ENCODE measurements at places on chromosomes 11 and 22.

- DNase-seq = no peak
These were observed 41.2 kb upstream of the ANO5 start for GRCh38 chr11:22151649-22152197.

GRCh38 chr11:123228496-123229163 is 33.6 kb upstream of the CLMP start:
- no peak for DNase-seq

GRCh38 chr11:29957431-29957830 is 59.4 kb downstream of the KCNA4 start:
- DNase-seq = no peak

- DNase-seq = no peak
These were observed 167.0 kb downstream of the DSCAML1 start for GRCh38 chr11:117629891-117630538.

- no peak for DNase-seq
These were observed 158.3 kb upstream of the SNX19 start for GRCh38 chr11:131074573-131074972.

- DNase-seq = no peak
These were observed 44.9 kb downstream of the RRAS2 start for GRCh38 chr11:14314127-14314526.

- DNase-seq = no peak
These were observed 46.2 kb downstream of the DEPDC5 start for GRCh38 chr22:31800065-31800464.

DNA sequence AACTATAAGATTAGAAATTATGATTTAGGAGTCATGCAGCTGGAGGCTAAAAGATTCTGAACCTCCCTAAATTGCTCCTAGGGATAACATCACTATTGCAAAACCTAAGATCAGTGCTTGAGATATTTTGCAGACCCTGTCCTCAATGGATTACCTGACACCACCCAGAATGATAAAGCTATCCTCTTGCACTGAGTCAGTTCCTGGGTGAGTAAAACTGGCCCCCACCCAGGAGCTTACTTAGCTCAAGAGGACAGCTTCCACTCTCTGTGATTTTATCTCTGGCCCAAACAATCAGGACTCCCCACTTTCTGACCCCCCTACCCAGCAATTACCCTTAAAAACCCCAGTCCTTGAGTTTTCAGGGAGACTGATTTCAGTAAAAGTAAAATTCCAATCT is 2074.4 kb upstream of the RAG2 start:
- DNase-seq = no peak

DNA sequence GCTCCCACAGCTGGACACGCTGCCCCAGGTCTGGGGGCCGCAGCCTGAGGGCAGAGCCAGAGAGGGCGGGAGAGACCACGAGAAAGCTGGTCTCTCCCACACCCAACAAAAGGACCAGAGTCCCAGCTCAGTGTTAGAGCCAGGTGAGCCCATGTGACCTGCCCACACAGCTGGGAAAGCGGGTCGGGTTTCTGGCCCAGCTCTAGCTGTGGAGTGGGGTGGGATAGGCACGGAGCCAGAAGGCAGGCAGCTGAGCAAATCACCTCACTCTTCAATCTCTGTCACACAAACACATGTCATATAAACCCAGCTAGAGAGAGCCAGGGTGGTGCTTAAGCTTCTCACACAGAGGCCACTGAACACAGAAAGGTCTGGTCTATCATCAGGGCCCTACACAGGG is 7.8 kb upstream of the EIF3D start:
- DNase-seq = no peak

GRCh38 chr11:35838071-35838470 is 105.8 kb upstream of the LDLRAD3 start:
- no peak for DNase-seq

DNA sequence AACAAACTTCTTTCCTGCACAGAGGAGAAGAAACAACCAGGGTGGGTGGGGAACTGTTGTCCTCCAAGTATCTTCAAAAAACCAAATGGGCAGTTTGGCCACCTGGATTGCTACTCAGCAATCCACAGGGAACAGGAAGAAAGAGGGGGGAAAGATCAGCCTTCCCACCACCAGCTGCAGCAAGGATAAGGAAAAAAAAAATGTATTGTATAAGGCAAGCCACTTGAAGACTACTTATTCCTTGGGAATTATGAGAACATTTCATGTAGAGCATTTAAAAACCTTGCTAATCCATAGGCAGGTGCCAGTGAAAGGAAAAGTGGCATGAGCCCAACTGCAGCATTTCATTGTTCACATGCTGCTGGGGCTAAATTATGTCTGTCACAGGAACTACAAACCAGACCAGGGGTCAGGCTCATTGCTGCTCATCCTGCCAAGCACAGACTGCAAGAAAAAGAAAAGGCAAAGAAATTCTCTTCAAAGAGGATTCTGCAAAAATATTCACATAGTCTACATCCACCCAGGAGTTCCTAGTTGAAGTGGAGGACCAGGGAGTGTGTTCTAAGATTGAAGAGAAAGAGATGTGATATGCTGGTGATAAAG is 2.2 kb downstream of the RAB30 start:
- DNase-seq = no peak

GRCh38 chr11:18080451-18080850 is 25.4 kb downstream of the SAAL1 start:
- DNase-seq = no peak

DNA sequence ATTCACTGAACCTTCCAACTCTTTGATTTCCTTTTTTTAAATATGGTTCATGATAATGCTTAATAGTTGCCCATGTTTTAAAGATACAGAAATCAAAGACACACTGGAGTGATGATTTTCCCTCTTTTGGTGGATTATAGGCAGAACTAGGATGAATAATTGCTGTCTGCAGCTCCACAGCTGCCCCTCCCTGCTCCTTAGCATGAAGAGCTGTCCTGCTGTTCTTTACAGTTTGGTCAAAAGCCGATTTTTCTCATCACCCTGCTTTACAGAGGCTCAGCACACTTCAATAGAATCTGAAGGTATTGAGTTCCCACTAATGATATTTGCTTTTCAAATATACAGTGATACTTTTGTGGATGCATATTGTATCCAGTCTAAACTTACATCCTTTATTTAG is 202.6 kb downstream of the AASDHPPT start:
- DNase-seq = no peak

DNA sequence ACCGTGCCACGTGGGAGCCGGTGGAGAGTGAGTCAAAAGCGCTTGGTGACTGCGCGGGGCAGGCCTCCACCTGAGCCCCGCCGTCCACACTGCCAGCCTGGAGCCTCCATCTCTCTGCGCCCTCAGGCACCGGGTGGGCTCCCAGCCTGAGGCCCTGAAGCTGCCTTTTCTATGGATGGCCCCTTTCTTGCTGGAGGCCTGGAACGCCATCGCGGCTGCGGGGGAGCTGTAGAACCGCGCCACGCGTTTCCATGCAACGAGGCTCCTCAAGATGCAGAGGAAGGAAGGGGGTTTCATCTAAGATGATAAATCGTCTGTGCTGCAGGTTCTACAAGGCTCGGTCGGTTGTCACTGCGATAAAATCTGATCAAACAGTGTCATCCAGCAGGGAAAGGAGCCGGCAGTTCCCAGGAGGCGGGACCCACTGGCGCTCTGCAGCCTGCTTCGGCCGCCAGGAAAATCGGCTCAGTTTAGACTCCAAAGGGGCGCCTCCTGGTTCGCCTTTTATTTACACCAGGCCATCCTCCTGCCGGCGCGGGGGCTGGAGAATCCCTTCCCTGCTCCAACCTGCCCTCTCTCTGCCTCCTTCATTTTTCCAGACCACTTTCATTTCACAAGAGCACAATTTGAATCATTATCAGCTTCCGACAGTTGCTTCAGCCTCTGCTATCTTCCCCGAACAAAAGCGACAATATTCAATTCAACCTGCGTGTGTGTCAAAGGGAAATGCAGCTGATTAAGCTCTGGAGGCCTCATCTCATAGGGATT is 624.4 kb downstream of the BRD1 start:
- DNase-seq = no peak

GRCh38 chr22:44965171-44965570 is 44.6 kb downstream of the PHF21B start:
- no peak for DNase-seq

DNA sequence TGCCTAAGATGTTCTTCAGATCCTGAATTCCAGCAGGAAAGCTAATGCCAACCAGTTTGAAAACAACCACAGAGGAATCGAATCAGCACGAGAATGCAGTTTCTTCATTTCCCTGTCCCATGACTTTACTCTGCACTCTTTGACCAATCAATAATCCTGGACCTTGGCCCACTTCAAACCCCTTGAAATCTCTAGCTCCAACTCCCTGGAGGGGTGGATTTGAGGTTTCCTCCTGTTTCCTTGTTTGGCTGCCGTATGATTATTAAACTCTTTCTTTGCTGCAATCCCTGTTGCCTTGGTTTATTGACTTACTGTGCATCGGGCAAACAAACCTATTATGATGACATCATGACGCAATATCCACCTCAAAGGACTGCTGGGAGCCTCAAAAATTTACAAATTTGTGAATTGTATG is 109.3 kb downstream of the FBXO7 start:
- DNase-seq = no peak

DNA sequence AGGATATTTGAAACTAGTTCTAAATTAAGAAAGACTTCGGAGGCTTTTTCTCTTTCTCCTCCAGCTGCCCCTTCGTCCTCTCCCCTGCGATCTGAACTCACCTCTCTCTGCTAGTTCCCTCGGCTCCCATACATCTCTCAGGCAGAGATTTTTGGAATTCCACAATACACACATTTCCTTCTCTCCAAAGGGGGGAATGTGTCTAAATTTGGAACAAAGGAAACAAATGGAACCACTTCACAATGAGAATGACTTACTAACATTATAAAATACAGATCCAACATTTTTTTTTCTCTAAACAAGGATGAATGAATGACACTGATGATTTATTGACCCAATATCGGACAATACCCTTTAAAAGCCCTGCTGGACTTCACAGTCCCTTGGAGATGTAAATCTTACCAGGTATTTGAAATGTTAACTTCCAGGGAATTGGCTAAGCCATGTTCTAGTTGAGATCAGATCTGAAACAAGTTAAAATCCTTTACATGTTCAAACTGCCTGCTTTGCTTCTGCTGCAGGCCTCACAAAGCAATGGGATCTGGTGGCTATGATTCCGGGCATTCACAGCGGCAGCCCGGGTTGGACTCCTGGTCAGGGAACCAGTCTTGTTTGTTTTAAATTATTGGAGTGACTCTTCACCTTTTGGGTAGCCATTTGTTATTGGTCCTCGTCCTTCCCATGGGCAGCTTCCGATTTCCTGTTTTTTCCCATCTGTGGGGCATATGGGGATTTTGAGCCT is 20.5 kb upstream of the GSTP1 start:
- no peak for DNase-seq

DNA sequence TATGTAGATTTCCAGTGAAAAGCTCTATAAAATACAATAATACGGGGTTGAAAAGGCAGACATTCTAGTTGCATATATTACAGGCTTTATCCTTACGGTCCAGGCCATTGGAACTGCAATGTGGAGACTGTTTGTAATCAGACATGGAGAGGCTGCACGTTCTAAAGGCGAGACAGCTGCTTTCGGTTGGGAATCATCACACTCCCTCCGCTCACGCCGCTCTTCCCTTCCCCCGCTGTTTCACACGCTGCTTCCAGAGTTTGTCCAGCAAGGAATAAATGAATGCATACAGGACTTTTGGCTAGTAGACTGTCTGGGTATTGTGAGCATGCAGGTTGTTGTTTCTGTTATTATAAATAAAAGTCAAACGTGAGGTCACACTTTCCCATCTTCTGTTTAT is 13.5 kb upstream of the EFCAB6 start:
- DNase-seq = no peak

- no peak for DNase-seq
These were observed 4.4 kb downstream of the APOL2 start for GRCh38 chr22:36234919-36235318.

DNA sequence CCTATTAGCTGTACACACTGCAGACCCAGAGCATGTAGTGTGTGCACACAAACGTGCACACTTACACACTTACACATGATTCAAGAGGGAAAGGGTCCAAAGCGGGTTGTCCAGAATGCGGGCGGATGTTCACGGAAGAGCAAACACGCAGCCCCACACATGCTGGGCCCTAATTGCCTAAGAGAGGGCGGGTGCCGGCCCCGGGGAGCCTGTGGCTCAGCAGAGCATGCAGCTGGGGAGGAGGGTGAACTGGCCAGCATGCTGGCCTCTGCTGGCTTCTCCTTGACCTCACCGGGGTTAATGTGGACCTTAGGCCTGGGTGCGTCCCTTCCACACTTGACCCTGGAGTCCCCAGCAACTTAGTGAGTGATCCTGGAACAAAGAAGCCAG is 816.3 kb downstream of the BRD1 start:
- DNase-seq = no peak

DNA sequence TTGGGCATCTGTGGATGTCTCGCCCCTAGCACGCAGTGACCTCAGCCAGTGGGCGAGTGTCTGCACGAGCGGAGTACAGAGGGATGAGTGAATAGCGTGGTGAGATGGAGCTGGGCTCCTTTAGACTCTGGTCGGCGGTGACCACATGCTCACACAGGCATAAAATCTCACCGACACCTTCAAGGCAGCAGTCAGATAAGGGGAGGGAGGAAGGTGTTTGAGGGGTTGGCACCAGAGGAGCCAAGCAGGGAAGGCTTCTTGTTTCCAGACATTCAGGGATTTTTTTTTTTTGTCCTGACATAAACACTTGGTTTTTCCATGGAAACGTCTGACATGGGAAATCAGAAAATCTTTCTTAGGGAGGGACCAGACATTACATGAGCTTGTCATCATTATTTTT is 35.8 kb downstream of the GRIK4 start:
- DNase-seq = no peak

DNA sequence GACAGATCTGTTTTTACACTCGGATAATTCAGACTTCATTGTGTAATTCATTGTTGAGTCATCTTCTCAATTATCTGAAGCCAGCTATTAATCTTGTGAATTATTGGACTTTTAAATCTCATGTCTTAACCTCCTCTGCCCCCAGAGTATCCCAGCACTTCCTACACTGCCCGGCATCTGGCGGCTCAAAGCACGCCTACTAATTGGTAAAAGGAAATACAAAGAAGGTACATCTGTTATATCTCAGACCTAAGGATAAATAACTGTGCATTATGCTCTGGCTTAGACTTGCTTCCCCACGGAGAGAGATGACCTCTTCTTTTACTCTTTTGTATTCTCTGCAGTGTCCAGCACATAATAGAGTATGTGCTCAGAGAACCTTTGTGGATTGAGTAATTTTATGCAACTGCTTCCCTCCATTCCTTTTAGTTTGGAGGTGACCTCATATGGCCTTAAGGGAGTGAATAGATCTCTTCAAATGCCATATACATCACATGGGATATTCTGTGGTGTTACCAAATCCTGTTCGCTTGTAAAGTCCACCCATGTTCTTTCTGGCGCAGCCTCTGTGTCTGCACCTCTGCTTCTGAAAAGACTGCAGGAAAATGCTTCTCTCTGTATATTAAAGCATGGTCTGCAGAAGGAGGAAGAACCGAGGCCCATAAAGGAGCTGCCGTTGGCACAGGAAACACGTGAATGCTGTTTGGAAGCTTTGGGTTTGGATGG is 125.6 kb upstream of the SORL1-AS1 start:
- DNase-seq = no peak
